Islet precursor cell (in vitro differentiated cells): ENCODE measurements at places on chromosomes 5 and 9.

GRCh38 chr5:173668910-173669309 is 52.5 kb upstream of the BOD1 start:
- DNase-seq = peak; percentile 14

DNA sequence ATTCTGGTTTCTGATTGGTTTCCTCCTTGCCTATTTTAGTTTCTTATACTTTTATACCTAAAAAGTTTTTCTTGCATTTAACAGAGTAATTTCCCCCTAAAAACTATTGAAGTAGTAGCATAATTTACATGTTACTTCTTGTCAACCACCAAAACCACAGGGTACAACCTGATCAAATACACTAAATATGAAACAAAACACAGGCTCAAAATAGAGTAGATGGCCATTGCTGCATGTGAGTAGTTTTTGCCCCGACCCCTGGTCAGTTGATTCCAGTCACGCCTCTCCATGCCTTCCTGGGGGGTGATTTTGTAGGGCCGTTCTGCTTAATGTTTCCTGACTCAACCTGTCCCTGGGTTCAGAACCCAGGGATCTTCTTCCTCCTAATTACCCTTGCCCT is 101.8 kb downstream of the TLE4 start:
- DNase-seq = no peak

DNA sequence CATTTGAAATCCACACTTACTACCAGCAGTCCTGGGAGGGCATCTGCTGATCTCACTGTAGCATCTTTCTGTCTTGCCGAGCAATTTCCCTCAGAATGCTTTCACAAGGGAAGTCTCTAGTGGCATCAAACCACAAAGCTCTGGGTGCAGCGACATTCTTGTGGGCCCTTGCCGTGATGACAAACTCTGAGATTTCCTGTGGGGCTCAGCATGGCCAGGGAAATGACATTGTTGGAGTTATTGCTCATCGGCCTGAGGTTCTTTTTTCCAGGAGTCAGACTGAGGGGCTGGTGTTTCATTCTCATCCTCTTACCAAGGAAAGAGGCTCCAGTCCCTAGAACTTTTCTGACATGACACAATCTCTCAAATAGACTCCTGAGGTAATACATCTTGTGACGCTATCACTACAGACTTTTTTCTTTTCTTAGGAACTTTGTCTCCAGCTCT is 51.4 kb downstream of the PFDN1 start:
- peak; percentile 98 for DNase-seq

- DNase-seq = no peak
Observed at GRCh38 chr9:80235752-80236151, 664.0 kb downstream of the TLE4 start.

DNA sequence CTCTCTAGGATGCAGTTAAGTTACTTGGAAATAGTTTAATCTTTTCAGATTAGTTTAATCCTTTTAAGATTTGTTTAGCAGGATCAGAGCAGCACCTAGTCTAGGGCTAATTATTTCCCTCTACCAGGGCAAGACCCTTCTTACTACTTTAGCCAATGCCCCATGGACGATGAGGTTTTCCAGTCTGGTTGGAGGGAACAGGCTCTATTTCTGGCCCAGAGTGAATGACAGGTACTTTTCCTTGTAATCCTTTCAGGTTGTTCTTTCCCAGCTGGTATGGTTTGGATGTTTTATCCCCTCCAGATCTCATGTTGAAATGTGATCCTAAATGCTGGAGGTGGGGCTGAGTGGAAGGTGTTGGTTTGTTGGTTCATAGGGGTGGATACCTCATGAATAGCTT is 27.2 kb downstream of the PTTG1 start:
- no peak for DNase-seq

- DNase-seq = peak; percentile 11
Observed at GRCh38 chr5:6178846-6179532, 199.4 kb downstream of the MED10 start.

- no peak for DNase-seq
Observed at GRCh38 chr5:89211836-89212235, 328.9 kb upstream of the MEF2C start.

- no peak for DNase-seq
Observed at GRCh38 chr5:1341863-1342262, 3.0 kb downstream of the CLPTM1L start.

GRCh38 chr9:106701611-106702010 is 161.4 kb upstream of the ZNF462 start:
- DNase-seq = no peak

- DNase-seq = no peak
Observed at GRCh38 chr5:40791715-40792139, 6.4 kb downstream of the PRKAA1 start.

GRCh38 chr5:120405923-120406322 is 58.2 kb upstream of the PRR16 start:
- DNase-seq = no peak

- DNase-seq = no peak
Observed at GRCh38 chr9:134371731-134372130, 45.5 kb downstream of the RXRA start.

- DNase-seq = no peak
Observed at GRCh38 chr5:107564931-107565372, 105.8 kb downstream of the EFNA5 start.

GRCh38 chr9:87334366-87334765 is 163.3 kb upstream of the DAPK1 start:
- no peak for DNase-seq

DNA sequence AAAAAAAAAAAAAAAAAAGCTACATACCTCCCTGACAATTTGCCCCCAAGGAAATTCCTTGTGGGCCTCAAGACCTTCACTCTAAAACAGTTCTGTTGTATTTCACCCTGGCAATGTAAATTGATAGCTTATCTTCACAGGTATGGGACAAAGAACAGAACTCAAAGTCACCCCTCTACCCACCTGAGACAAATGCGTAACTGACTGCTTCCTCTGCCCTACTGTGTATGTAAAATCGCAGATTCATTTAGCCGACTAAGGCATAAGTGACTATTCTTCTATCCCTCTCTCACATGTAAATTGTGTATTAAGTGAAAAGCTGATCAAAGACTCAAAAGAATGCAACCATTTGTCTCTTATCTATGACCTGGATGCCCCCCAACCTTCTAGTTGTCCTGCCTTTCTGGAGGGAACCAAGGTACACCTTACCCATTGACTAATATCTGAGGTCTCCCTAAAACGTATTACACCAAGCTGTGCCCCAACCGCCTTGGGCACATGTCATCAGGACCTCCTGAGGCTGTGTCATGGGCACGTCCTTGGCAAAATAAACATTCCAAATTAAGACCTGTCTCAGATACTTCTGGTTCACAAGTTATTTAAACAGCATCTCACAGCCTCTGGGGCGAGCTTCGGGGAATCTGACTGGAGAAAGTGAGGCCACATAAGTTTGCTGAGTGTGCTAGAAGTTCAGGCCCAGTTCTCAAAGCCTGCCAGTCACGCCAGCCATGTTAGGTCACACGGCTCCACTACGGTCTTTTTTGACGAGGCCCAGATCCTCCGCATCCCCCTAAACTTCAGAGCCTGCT is 954 bp downstream of the TBCA start:
- no peak for DNase-seq

GRCh38 chr5:98330871-98331270 is 442.6 kb upstream of the RGMB start:
- DNase-seq = no peak

DNA sequence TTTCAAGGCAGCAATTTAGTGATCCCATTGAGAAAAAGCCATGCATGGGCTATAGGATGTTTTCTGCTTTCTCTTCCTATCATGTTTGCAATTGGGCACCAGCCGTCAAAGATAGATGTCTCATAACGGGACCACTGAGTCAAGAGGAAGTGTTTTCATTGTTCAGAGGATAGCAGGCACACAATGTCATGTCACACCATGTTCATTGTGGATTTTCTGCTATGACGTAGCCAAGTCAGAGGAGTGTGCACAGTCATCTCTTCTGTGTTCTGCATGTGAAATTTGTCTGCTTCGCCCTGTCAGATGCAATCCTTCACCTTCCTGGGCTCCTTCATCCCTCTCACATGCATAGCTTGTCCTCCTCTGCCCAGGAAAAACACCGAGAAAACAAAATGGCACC is 106.0 kb downstream of the CD180 start:
- no peak for DNase-seq

- no peak for DNase-seq
Observed at GRCh38 chr5:58629271-58630159, 46.6 kb downstream of the RAB3C start.

- peak; percentile 62 for DNase-seq
Observed at GRCh38 chr9:130713286-130713960, 19.8 kb downstream of the EXOSC2 start.

DNA sequence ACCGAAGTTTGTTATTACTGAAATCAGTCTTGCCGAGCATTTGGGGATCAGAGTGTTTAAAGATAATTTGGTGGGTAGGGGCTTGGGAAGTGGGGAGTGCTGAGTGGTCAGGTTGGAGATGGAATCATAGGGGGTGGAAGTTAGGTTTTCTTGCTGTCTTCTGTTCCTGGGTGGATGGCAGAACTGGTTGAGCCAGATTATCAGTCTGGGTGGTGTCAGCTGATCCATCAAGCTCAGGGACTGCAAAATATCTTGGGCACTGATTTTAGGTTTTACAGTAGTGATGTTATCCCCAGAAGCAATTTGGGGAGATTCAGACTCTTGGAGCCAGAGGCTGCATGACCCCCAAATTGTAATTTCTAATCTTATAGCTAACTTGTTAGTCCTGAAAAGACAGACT is 5.4 kb upstream of the ANKRD31 start:
- peak; percentile 69 for DNase-seq

DNA sequence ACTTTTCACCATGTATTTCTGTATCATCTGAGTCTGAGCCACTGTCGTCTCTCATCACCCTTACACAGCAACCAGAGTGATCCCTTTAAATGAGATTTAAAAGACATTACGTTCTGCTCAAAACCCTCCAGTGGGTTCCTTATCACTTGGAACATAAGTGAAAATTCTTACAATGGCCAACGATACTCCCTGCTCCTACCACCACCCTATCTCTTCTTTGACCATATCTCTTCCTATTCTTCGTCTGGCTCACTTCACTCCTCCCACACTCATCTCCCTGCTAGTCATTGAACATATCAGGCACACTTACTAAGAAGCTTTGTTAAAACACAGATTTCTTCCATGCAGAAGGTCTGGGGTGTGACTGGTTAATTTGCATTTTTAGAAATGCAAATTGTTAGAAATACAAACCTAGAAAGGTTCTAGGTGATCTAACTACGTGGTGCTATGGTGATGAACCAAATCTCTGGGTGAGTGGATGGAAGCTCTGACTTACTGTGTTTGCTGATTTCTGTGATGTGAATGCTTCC is 166.6 kb upstream of the CD180 start:
- DNase-seq = no peak

DNA sequence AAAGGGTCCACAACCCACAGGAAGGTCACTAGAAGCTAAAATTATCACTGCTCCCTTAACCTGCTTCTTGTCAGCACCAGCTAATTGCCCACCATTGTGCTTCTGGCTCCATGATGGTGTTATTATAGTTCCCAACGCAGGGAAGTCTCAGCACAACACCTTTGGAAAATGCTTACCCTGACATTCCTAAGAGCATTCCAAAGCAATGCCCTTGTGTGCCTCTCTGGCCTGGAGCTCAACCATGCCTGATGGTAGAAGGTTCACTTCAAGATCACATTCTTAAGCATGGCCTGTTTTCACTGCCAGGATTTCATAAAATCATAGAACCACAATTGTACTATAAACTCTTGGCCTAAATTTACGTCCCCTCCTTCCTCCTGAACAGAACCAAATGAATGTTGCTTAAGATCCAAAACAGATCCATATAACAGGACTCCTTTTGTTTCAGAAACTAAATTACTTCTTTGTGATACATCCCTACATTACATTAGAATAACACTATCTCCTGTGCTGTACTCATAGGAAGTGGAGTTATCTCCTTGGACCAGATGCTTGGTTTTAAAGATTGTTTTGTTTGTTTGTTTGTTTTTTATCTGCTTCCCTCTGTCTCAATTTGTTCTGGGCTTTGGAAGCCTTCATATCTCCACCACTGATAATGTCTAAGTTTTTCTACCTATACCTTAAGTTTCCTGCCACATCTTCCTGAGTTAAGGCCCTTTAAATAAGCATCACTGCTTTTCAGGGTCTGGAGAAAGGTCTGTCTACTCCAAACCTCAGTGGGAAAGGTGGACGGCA is 32.1 kb downstream of the ARL15 start:
- peak; percentile 76 for DNase-seq

DNA sequence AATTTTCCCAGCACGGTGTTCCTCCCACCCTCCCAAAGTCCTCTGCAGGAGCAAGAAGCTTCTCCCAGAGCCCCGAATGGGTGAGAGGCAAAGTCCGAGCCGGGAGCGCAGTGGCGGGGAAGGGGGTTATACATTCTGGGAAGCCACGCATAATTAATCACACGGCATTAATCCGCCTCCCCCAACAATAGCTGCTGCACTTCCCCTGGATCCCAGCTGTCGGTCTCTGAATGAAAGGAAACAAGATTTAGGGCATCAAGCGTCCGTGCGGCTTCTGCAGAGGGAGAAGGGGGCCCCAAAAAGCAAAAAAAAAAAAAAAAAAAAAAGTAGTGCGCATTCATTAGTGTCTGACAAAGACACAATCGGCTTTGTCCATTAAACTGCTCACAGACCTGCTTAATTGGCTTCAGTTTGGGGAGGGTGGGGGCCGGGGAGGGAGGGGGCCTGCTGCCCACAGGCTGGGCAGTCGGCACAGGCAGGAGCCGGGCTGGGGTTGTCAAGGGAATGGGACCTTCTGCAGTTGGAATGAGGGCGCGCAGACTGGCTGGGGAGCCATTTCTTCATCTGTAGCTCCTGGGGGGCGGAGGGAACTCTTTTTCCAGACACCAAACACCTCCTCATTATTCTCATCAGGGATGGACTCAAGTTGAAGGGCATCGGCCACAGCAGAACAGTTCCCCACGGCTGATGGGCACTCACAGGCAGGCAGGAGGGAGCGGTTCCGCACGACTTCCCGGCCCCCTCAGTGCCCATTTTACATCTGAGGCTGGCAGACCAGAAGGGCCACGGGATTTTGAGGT is 3.4 kb downstream of the NOTCH1 start:
- no peak for DNase-seq

DNA sequence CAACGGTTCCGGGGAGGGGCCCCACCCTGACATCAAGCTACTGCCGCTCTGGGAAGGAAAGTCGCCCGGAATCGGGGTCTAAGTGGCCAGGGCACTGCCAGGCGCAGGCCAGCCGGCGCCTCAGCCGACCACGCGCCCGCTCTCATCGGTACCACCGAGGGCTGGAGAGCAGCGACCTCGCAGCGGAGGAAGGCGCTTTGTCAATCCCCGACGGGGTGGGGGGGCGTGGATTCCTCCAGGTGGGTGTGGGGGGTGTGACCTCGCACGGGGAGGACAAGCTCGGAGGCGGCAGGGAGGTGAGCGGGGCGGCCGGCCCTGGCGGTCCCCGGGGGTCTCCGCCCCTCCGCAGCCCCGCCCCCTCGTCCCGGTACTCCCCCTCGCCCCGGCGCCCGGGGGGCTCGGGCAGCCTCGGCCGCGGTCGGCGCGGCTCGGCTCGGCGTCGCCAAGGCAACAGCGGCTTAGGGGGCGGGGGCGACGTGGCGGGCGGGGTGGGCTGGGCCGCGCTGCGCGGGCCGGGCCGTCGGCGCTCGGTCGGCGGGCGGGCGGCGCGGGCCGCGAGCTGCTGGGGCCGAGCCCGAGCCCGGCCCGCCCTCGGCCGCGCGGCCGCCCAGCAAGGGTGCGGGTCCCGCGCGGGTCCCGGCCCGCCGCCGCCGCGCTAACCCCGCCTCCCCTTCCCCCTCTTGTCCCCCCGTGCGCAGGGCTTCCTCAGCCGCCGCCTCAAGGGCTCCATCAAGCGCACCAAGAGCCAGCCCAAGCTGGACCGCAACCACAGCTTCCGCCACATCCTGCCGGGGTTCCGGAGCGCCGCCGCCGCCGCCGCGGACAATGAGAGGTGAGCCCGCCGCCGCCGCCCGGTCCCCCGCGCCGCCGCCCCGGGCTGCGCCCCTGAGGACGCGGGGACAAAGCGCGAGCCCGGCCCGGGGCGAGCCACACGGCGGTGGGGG is 47.5 kb downstream of the DAB2IP start:
- peak; percentile 78 for DNase-seq
